Activated naive CD4-positive, alpha-beta T cell treated with anti-CD3 and anti-CD28 coated beads, Interleukin-2, amount 50 U/mL, for 72 hours (primary cell): ENCODE measurements at places on chromosomes 16 and 17. TPM values are rescaled to one million over a fixed set of nuclear protein-coding genes. Genes with fewer than 3 reads are reported as not detected.

GRCh38 chr16:82730901-82731300 lies 104.1 kb downstream of the CDH13 start:
- no peak for DNase-seq

GRCh38 chr16:57527610-57528360 lies 8.6 kb downstream of the CCDC102A start:
- DNase-seq = no peak

DNA sequence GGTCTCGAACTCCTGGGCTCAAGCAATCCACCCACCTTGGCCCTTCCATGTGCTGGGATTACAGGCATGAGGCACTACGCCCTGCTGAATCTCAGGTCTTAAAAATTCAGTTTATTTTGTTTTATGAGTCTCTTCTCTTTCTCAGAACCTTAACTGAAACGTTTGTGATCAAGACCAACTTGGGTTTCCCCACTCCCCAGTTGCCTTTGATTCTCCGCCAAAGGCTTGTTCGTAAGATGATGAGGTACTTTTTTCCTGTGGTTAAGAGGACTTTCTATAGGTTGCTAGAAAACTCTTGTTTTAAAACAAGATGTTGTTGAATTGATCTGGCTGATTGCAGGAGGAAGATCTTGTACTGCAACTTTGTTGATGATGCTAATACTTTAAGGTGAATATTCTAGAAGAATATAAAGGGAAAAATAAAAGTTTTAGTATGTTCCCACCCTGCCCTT lies 11.7 kb downstream of the ABCC1 start:
- peak; percentile 57 for DNase-seq

- no peak for DNase-seq
Observed at GRCh38 chr17:80953471-80954315, 37.9 kb upstream of the CHMP6 start.

DNA sequence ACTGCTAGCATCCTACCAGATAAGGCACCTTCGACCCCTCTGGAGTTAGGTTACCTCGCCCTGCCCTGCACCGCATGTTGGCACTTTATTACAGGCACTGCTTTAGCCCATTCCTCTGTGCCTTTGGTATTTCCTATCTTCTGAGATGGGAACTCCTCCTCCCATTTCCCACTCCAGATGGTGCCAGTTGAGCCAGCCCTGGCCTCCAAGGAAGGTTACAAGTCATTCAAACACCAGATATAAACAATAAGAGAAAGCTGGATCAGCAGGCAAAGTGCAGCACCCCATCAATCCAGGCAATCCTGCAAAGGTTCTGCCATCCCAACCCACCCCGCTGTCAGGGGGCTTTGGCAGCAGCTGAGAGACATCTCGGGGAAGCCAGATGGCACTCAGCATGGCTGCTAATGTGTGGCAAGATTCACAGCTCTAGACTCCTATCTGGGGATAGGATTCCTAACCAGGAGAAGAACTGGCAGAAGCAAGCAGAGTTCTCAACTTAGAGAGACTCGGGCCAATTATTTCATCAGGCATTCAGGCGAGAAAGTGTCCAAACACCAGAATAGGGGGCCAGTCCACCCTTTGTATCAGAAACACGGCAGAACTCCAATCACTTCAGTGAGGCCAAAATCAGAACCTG lies 113.0 kb downstream of the COPRS start:
- no peak for DNase-seq

GRCh38 chr16:54946909-54947308 lies 16.2 kb downstream of the IRX5 start:
- DNase-seq = no peak

- no peak for DNase-seq
Observed at GRCh38 chr16:66428682-66429251, 1.7 kb downstream of the BEAN1 start.

DNA sequence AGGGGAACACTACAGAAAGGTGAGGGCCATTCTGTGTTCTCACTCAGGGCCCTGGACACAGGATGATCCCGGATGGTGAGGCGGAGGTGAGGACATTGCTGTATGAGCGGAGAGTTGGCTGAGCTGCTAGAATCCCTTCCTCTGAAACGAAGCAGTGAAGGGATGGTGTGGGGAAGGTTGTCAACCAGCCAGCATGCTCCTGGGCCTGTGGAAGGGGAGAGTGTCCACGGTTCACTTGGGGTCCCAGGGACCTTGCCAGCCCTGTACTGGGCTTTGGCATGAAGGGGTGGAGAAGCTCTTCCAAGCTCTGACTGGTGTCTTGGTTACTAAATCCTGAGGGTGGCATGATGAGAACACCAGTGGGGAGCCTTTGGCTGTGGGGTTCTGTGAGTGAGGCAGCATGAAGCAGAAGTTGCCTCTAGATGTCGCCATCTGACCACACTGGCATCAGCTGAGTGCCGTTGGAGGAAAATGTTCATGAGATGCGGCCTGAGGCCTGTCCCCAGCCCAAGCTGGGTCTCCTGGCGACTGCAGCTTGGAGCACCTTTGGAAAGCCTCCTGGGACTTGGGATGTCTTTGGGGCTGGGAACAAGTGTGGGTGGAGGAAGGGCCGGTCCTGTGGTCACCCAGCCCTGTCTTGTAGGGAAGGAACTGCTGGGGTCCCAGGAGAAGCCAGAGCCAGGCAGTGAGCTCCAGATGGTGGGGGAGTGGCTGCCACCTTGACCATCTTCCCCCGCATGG lies 14.8 kb downstream of the PDP2 start:
- no peak for DNase-seq

DNA sequence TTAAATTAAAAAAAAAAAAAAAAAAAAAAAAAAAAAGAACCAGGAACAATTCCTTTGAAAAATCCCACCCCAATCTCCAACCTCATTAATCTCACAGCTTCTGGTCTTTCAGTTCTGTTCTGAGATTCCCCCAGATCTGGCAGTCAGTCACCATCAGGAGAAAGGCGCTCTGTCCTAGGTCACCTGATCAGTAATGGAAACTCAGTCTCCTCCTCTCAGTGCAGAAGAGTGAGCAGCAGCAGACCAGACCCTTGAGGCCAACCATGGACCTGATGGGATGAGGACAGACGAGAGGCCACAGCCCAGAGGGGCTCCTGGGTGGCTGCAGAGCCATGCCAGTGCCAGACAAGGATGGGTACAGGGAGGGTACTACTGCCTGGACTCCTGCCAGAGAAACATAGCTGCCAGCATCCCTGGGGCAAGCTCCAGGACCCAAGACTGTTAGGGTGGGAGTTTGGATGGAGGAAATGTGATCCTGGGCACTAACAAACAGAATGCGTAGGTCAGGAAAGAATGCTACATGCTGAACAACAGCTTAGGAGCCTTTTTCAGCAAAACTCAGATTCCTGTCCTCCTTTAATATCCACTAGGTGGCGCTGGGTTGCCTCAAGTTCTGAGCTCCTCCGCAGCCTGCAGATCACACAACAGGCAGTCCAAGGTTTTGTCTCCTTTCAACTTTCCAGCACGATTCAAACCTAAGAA lies 28.7 kb downstream of the MPG start:
- no peak for DNase-seq

DNA sequence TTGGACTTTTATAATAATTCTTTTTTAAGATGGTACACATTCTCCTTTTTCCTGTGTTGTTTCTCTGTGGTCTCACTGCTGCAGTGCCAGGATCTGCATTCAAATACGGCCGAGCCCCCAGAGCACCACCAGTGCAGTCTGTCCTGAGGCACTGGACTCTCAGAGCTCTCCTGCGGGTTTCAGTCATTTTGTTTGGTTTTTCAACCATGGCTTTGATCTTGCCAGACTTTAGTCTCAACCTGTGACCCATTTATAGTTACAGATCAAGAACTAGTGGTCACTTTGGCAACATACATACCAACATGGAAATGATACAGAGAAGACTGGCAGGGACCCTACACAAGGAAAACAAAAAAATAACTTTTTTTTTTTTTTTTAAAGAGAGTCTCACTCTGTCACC lies 177.4 kb downstream of the LGALS9B start:
- no peak for DNase-seq

- no peak for DNase-seq
Observed at GRCh38 chr17:61974115-61974514, 46.3 kb upstream of the INTS2 start.

- DNase-seq = no peak
Observed at GRCh38 chr16:82616356-82616755, 10.4 kb upstream of the CDH13 start.

GRCh38 chr17:8672326-8672725 lies 41.8 kb upstream of the MYH10 start:
- no peak for DNase-seq

GRCh38 chr16:51982715-51983680 lies 563.9 kb downstream of the TOX3 start:
- DNase-seq = peak; percentile 26

GRCh38 chr17:1720856-1721386 lies 3.6 kb upstream of the WDR81 start:
- peak; percentile 78 for DNase-seq

- no peak for DNase-seq
Observed at GRCh38 chr17:9174779-9175574, 153.7 kb downstream of the NTN1 start.

GRCh38 chr16:47613251-47613650 lies 152.1 kb downstream of the PHKB start:
- no peak for DNase-seq

- no peak for DNase-seq
Observed at GRCh38 chr16:88773812-88774291, 11.2 kb downstream of the PIEZO1 start.

DNA sequence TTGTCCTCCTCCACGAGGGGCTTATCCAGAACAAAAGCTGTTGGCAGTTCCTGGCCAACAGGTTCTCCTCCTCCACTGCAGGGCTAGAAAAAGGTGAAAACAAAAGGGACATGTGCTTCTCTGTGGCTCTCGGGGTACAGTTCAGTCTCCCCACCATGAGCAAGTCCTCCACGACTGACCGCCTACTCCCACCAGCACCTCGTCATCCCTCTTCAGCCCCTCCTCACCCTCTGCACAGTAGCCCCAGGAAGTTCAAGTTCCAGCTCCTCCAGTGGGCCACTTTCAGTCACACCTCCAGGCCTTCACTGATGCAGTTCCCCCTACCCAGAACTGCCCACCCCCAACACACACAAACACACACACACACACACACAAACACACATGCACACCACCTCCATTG lies 19.4 kb downstream of the KRT9 start:
- DNase-seq = no peak

DNA sequence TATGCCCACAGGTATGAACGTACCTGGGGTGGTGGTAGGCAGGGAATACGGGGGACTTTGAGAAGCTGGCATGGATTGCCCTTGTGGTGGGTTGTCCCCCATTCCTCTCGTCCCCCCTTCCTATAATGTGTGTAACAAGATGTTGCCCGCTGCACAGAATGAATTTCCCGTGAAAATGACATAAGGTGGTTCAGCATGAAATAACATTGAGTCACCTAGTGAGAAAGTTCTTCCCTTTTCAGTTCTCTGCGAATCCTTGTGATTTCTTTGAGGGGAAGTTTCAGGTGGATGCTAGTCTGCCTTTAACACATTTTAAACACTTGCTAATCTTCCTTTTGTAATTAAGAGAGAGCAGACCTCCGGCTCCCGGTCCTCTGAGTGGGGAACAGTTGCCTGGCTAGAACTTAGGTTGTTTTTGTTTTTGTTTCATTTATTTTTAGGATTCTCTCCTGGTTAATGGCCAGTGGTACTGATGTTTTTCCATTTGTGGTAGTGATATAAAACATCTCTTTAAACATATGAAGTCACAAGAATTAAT lies 58.9 kb downstream of the RAP1GAP2 start:
- no peak for DNase-seq

DNA sequence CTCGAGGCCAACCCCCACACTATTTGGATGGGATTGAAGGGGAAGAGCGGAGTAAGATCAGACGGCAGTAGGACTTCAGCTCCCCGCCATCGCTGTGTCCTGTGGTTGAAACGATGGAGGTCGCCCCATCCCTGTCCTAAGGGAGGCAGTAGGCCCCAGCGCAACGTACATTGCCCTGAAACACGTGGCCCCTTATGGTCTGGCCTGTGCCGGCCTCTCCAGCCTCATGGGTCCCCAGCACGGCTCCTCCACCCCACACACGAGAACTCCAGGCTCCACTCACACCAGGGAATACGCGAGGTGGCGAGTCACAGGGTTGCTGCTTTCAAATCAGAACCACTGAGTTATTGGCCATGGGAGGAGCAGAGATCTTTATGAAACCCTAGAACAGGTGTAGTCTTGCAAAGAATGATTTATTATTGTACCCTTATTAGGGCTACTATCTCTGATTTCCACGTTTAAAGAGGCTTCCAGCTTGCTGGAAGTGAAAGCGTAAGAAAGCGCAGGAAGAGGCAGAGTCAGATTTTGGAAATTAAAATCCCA lies 669 bp upstream of the DCTPP1 start:
- no peak for DNase-seq

- DNase-seq = no peak
Observed at GRCh38 chr17:64269687-64270649, 6.9 kb upstream of the TEX2 start.

GRCh38 chr17:79083191-79083971 lies 8.8 kb downstream of the ENGASE start:
- no peak for DNase-seq

- DNase-seq = no peak
Observed at GRCh38 chr16:46629331-46630219, 8.4 kb upstream of the SHCBP1 start.

DNA sequence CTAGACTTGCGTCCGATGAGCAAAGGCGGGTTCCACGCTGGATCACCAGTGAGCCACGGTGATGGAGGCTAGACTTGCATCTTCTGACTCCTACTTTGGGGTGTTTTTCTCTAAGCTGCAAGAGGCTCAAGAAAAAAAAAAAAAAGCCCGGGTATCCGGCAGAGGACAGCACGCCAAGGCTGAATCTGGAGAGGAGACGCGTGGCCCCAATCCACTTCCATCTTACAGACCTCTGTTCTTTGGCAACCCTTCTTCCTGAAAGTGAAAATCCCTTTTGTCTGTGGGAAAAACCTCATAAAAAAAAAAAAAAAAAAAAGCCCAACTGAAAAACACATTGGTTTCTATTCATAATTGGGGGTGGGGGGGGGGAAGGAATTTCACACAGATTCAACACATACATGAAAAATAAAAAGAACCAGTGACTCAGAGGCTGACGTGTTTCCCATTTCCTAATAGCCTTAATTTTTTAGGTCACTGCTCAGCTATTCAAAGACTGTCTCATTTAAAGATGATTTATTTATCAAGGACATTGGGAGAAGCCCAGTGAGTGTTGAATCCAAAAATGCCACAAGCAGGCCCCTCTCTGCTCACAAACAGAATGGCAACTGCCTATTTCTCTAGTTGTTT lies 258.3 kb downstream of the FOXL1 start:
- DNase-seq = no peak

DNA sequence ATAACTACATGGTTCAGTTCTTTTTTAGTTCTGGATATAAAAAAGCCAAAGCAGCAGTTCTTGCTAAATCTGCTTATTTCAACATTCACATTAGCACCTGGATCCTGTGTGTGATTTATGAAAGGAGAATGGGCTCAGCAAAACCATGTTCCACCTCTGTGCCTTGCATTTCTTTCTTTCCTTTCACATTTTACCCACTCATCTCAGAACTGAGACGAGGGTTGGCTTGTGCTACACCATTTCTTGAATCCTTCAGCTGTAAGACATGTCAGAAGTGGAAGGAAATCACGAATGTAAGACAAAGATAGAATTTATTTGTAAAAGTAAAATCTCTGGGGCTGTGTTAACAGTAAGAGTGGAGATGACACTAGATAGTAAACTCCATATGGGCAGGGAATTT lies 1.2 kb upstream of the UTP6 start:
- DNase-seq = peak; percentile 27

GRCh38 chr17:64038331-64039105 lies 18.1 kb upstream of the ICAM2 start:
- no peak for DNase-seq

NPW gene
- total RNA-seq = 0.61 TPM

CLTC gene
- 184 TPM for total RNA-seq

PRDM7 gene
- not detected for total RNA-seq

TERB1 gene
- not detected for total RNA-seq

LGALS9C gene
- total RNA-seq = not detected

TMEM114 gene
- total RNA-seq = not detected

ALOX12B gene
- 3.2 TPM for total RNA-seq

OVCA2 gene
- total RNA-seq = 21.8 TPM
